ENCODE measurements at places on chromosomes 2 and 18.

DNA sequence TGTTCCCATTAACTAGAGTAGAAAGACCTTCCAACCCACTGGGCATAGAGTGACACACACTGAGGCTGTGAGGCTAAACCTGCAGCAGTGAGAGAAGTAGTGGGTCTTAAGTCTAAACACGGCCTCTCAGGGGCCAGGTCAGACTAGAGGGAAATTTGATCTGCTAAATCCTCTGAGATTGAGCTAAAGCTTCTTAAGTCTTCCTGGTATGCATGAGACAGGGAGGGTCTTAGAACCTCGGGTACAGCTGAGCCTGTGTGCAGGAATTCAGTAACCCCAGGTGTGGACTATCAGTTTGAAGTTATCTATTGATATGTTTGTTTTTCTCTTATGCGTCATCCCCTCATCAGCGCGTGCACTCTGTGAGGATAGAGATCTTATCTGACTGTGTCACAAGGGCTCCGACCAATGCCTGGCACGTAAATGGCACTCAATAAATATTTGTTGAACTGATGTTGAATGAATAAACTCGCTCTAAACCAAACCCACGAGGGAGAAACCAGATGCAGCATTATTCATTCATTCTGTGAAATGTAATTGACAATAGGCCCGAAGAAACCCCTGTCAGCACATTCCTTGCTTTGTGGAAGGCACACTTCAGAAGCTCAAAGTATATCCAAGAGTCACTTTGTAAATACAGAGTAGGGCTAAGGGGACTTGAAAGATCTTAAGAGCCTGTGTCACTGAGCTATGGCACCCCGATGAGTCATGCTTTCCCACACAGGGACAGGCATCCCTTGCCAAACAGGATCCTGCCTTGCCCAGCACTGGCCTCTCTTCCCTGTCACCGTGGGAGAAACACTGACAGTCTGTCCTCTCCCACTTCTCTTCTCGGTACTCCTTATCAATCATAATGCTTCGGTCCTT is 21.7 kb upstream of the RAB10 start:
- DNase-seq: no peak

- DNase-seq: no peak
These were observed 33.3 kb upstream of the NRXN1 start for GRCh38 chr2:51065276-51065675.

DNA sequence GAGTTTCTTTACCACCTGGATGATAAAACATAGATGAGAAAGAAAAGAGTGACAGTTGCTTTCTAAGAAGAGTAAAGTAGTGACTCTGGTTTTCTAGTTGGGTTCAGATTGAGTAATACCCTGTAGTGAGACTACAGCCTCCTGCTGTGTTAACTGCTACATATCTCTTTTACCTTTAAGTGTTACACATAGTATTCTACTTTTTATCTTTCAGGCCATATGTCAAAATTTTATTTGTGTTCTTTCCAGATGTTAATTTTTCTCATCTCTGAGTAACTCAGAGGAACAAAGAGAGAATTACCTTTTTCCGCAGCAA is 348.2 kb downstream of the CTNNA2 start:
- no peak for DNase-seq

- no peak for DNase-seq
These were observed 283.6 kb downstream of the CYP26B1 start for GRCh38 chr2:71864085-71864484.

- DNase-seq: peak; percentile 75
These were observed 23.8 kb downstream of the NABP1 start for GRCh38 chr2:191701696-191702095.

GRCh38 chr2:54618646-54619565 is 104.6 kb upstream of the EML6 start:
- DNase-seq: no peak

GRCh38 chr18:9619990-9620389 is 5.6 kb upstream of the PPP4R1 start:
- DNase-seq: no peak

GRCh38 chr2:224984637-224985036 is 57.6 kb downstream of the DOCK10 start:
- no peak for DNase-seq

GRCh38 chr2:172667581-172668325 is 67.9 kb upstream of the RAPGEF4 start:
- no peak for DNase-seq

GRCh38 chr2:143936848-143937722 is 582.8 kb downstream of the ZEB2 start:
- peak; percentile 33 for DNase-seq

DNA sequence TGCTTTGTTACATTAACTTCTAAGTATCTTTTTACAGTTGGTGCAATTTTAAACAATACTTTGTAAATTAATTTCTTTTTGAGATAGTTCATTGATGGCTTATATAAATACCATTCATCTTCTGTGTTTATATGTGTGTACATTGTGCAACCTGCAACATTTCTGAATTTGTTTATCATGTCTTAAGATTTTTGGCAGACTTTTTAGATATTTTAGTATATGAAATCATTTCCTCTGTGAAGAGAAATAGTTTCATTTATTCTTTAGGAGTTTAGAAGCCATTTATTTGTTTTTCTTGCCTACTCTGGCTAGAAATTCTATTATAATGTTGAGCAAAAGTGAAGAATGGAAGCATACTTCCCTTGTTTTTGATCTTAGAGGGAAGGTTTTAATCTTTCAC is 337.8 kb upstream of the DSEL start:
- no peak for DNase-seq

GRCh38 chr2:44459739-44460138 is 98.0 kb downstream of the CAMKMT start:
- peak; percentile 6 for DNase-seq

Measured in NCI-H1092 treated with DMSO at 0.1 percent for 48 hours (cell line).